ENCODE measurements at places on chromosomes 7 and 10.

DNA sequence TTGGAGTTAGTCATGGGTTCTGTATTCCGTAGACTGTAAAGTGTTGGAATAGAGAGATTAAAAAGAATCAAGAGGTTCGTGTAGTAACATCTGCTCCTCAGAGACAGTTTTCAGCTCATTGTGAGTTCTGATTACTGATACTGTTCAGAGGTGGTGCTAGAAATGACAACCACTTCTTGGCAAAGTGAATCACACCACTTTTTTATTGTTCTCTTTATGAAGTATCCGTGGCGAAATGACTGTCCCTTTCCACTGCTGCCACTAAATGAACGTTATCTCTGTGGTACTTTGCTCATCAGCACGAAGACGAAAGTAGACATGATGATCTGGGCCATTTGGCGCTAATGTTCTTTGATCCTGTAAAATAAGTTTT, 860 bp downstream of the RPP30 start:
- no peak for DNase-seq

DNA sequence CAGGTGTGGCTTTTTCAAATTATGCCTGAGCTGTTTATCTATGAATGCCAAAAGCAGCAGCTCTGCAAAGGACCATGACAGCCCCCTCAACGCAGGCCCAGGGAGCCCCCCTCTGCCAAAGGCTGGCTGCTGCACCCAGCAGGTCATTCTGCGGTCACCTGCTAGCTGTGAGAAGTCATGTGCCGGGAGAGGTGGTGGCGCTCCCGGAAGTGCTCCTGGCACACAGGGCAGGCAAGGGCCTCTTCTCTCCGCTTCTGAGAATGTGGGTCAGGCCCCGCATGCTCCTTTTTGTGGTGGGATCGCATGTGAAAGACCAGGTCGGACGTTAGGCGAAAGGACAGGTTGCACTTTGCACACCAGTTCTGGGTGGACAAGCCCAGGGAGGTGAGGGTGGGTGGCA, 16.4 kb downstream of the ZNF488 start:
- no peak for DNase-seq

DNA sequence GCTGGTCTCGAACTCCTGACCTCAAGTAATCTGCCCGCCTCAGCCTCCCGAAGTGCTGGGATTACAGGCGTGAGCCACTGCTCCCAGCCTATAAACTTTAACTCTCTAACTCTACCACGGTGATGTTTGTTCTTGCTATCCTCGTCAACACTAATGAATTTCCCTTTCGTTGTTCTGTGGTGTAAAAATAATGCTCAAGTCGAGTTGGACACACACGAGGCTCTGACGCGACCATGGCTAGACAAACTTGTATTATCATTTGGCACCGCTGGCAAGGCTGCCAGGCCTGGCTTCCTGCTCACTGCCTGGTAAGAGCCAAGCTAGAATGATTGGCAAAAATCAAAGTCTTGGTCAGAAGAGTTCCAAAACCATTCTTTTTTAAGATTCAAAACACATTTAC, 167.0 kb upstream of the KLF6 start:
- no peak for DNase-seq

DNA sequence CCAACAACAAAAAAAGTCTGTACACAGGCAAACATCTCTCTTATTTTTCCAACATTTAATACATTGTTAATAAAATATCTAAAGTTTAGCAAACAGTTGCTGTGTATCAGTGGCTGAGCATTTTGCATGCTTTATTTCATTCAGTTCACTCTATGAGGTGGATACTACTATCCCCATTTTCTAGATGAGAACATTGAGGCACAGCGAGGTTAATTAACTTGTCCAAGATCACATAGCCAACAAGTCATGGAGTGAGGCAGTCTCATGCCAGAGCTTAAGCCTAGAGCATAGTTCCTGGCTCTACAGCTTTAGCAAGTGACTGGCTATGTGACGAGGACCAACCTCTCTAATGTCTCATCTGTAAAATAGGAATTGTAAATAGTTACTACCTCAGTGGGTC, 4.4 kb downstream of the GATAD1 start:
- DNase-seq = no peak

DNA sequence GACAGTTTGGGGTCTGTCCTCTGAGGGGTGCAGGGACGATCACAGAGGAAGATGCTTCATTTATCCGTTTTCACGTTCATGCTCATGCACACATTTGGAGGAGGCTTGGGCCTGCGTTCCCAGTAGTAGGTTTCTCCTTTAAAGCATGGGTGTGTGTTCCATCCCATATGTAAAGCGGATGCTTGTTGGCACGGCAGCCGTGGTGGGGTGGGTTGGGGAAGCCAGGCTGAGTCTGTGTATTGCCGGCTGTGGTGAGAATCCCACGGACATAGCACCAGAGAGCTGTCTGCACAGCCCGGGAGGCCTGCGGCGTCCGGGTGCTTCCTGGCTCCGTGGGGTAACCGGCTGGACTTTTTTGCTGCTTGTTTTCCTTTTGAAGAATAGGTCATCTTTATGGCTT, 440 bp downstream of the JAKMIP3 start:
- no peak for DNase-seq

- DNase-seq = no peak
These were observed 84.5 kb upstream of the NPS start for GRCh38 chr10:127464561-127464960.

DNA sequence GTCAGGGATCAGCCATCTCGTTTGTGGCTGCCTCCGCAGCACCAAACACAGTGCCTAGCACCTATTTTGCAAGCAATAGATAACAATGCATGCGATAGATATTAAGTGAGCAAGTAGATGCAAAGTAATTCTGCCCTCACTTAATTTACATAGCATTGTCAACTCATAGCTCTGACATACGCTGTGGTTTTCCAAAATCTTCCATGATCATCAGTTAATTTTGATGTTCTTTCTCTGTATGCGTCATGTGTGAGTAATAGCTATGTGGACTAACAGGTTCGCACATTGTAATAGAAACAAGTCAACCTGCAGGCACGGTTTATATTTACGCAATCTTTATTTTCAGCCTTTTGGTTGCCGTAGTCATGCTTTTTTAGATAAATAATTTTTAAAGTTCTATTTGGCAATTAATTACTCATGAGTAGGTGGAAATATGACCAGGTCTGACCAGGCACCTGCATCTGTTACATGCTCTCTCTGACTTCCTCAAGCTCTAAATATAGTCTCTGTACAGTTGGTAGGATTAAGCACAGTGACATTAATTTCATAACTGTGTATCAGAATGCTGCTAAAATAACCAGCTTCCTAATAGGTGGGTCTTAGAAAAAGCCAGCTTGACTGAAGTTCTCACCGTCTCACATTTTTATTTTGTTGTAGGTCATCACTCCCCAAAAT, 13.3 kb downstream of the MAP3K8 start:
- peak; percentile 94 for DNase-seq

DNA sequence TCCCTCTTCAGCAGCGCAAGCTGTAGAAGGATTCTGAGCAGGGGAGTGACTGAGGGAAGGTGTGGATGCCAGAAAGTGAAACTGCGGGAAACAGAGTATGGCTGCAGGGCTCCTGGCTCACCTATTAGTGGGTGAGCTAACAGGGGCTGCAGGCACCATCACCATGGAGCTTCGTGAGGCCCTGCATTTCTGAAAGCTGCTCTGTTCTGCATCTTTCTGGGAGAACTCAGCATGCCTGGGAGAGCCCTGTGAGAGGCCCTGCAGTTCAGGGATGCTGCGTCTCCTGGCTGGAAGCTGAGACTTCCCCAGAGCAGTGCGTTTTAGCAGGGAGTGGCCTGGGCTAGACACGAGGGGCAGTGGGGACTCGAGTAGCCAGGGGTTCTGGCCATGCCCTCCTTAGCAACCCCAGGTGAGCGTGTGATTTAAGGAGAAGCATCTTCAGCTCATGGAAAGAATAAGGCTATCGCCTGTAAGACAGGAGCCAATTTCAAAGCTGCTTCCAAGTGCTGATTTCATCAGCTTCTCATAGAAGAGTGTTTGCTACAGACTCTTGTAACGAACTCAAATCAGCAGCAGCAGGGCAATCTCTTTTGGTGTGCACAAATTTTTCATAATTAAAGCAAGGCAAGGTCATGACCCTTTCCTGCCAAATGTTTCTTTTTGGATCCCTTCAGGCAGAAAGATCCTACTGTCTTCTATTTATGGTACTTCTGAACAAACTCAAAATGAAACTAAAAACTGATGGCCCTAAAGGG, 293.6 kb upstream of the ZNF32 start:
- DNase-seq = no peak

DNA sequence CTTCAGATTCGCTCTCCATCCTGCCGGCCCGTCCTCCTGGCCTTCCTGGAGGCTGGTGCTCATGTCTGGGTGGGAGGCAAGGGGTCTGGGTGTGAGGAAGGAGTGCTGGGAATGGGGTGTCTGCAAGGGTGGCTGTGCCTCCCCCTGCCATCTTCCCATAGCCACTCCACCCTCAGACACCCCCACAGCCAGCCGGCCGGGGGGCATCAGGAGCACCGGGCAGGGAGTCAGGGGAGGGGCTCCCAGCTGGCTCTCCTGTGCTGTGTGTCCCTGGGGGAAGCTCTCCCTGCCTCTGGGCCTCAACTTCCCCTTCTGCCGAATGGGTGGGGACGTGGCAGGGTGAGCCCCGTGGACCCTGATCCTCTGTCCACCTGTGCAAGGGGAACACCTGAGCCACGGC, 18.6 kb downstream of the MICALL2 start:
- DNase-seq = no peak

GRCh38 chr10:92656266-92656961, 33.3 kb upstream of the HHEX start:
- DNase-seq = no peak

GRCh38 chr7:121605317-121605680, 209.2 kb upstream of the FAM3C start:
- DNase-seq = no peak

DNA sequence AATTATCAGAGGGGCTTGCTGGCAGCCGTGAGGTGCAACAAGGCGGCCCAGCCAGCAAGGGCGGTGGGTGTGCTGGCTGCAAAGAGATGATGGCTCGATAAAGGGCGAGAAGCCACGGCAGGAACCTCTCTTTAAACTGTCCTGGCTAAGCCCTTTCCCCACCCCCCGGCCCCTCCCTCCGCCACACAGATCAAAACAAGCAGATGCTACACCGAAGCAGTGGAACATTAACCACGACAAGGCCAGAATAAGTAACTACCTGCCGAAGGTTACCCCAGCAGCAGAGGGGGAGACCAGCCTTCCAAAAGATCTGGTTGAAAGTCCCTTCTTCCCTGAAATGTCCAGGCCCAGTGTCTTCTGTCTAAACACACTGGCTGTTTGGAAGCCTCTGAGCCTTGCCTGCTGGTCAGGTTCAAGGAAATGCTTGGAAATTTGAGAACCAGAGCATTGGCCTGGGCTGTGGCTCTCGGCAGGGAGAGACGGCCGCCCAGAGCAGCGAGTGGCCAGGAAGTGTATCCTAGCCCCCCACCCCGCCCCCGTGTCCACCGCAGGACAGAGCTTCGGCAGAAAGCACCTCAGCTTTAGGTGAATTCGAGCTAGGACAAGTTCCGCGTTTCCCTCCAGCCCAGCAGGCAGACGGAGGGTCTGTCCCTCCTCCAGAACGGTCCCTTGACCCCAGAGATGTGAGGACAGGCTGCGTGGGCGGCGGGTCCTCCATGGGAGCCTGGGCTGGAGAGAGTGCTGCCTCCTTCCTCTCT, 2.1 kb downstream of the FAM20C start:
- no peak for DNase-seq

DNA sequence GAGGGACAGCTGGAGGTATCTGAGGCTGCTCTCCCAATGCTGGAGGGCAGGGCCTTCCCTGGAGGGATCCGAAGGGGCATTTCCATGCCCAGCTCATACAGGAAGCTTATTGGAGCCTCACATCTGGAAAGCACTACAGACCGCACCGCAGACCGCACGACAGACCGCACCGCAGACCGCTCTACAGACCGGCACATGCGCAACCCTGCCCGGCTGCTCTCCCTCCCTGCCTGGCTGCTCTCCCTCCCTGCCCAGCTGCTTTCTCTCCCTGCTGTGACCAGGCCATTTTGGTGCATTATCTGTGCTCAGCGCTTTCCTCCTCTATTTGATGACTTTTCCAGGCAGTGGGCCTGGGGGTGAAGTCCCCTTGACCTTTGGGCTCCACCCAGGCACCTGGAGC, 39.6 kb upstream of the EN2 start:
- no peak for DNase-seq

DNA sequence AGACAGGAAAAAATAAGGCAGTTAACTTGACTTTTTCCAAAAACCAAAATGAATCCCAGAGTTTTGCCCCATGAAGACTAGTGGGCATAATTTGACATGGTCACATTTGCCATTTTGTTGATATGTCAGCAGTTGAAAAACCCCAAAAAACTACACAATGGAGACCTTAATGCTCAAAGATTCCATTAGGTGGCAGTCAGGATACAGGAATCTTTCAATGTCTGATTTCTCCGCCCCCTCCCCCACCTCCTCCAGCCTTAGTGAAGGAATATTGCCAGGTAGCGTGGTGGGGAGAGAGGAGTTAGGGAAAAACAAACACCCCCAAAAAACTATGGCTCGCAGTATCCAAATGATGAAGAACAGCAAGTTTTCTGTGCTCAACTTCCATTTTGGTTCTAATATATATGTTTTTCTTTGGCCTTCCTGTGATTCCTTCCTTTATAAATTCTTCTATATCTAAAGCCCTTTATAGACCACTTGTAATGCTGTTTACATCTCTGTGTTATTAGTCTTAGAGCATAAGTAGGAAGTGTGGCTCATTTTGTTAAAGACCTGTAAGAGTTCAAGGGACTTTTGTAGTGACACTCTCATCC, 6.7 kb upstream of the SMNDC1 start:
- no peak for DNase-seq

- no peak for DNase-seq
These were observed 72.8 kb downstream of the CFTR start for GRCh38 chr7:117552660-117553059.

- peak; percentile 31 for DNase-seq
These were observed 59.4 kb downstream of the CDK14 start for GRCh38 chr7:90655566-90655965.

DNA sequence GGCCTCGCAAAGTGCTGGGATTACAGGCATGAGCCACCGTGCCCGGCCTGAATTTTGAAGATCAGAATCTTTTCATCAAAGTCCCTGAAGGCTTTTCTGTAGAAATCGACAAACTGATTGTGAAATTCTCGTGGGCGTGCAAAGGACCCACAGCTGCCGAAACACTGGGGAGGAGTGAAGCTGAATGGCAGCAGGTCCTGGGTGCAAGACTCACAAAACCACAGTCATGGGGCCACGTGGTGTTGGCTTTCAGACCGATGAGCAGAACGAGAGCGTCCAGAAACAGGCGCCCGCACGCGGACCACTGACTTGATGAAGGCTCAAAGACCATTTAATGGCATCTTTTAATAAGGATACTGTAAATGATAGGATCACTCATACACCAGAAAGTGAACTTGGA, 24.7 kb upstream of the PRKAR1B start:
- DNase-seq = no peak

- no peak for DNase-seq
These were observed 87.9 kb upstream of the PLXDC2 start for GRCh38 chr10:19728376-19728775.

DNA sequence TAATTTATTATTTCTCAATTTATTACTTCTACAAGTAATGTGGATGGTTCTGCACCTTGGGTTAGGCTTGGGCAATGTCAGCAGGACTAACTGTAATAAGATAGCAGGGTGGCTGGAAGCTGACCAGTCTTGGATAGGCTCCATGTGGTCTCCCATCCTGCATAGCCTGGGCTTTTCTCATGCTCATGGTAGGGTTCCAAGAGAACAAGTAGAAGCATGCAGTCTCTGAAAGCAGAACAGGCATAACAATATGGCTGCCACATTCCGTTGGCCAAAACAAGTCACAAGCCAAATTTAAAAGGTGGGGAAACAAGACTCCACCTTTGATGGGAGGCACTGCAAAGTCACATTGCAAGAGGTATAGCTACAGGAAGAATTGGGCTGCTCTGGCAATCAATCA, 98.6 kb upstream of the MDFIC start:
- peak; percentile 65 for DNase-seq

- DNase-seq = no peak
These were observed 60.7 kb downstream of the DGKB start for GRCh38 chr7:14841869-14842268.

Measured in epithelial cell of prostate (primary cell).